ENCODE measurements at places on chromosomes 7 and 10.

GRCh38 chr7:33636359-33636758, 269.0 kb upstream of the BMPER start:
- DNase-seq, result no peak

GRCh38 chr10:113027574-113028455, 77.8 kb downstream of the TCF7L2 start:
- no peak for DNase-seq

- DNase-seq, result no peak
Observed at GRCh38 chr10:18687706-18688105, 28.5 kb downstream of the ARL5B start.

- DNase-seq, result no peak
Observed at GRCh38 chr10:49335364-49335972, 36.5 kb downstream of the C10orf71 start.

GRCh38 chr7:95776561-95777185, 4.3 kb downstream of the DYNC1I1 start:
- DNase-seq, result no peak

GRCh38 chr7:99498546-99498944, 1.5 kb downstream of the ZNF394 start:
- no peak for DNase-seq

DNA sequence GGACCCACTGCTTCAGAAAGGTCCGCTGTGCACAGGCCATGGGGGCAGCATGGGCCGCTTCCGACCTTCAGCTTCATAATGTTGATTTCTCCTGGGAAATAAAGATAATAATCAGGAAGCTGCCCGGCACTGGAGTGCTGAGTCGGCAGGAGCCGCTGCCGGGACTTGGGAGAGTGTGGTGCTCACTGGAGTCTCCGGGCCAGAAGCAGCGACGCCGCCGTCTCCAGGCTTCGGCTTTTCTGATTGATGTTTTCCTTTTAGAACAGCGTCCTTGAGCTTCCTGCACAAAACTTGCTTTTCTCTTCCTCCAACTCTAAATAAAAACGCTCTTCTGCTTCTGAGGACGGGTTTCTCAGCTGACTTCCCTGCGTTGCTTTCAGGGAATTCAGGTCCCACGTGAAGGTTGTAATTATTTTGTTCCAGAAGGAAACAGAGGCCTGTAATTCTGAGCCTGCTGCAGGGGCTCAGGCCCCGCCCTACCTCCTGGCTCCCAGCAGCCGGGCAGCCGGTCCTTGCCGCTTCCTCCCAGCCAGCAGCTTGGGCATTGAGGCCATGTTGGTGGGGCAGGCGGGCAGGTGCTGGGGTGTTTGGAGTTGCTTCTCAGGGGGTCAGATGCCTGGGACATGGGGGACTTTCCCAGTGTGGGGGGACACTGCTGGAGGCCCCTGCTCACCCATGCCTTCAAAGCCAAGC, 14.7 kb downstream of the PWWP2B start:
- DNase-seq, result no peak

DNA sequence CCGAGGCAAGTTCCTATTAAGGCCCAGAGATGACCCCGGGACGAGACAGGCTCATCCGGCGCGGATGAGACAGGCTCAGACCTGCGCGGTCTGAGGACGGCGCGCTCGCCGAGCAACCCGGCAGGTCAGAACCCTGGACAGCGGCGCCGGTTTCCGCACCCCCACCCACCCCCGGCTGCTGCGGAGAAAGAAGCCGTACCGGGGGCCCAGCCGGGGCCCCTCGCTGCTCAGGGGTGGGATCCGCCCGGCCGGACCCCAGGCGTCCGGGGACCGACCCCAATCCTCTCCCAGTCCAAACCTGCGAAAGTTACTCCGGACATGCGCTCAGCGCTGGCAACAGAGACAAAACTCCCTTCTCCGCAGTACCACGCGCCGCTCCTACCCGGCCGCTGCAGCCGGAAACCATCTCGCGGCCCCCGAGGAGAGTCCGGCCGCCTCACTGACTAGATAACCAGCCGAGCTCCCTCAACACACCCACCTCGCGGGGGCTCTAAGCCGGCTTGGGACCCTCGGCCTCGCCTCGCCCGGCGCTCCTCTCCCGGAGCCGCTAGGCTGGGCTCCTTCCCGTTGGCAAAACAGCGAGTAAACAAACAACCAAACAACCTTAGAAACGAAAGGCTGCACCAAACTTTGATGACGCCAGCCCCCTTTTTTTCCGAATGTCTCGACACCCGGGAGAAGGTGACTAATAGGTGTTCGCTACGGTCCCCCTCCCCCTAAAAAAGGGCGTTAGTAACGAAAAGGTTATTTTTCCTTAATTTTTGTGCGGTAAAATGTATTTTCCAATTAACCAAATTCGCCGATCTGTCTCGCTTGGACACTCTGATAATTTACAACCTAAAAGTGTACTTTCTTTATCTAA, 2.3 kb upstream of the DRGX start:
- no peak for DNase-seq

DNA sequence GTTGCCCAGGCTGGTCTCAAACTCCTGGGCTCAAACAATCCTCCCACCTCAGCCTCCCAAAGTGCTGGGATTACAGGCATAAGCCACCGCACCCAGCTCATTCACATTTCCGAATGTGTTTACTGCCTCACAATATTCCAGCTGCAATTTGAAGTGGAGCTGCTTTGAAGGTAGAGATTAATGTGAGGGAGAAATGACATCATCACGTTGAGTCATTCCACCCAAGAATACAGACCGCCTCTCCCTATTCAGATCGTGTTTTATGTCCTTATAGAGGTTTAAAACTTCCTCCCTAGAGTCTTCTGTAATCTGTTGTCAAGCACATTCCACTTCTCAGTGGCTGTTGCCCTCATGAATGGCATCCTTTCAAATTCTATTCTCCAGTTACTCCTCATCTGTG, 100.4 kb upstream of the PDGFA start:
- DNase-seq, result no peak

GRCh38 chr7:95596198-95597063, at the start of gene PDK4:
Gene PDK4, minus strand, starts transcription at chr7:95596516. Its CDS starts 223 bp downstream, at chr7:95596293.
- DNase-seq, result no peak

GRCh38 chr7:101686030-101686429, 56.9 kb upstream of the MYL10 start:
- DNase-seq, result no peak

- DNase-seq, result no peak
Observed at GRCh38 chr10:3932597-3933375, 147.8 kb upstream of the KLF6 start.

- DNase-seq, result no peak
Observed at GRCh38 chr10:105121743-105122142, 480.7 kb downstream of the SORCS3 start.

DNA sequence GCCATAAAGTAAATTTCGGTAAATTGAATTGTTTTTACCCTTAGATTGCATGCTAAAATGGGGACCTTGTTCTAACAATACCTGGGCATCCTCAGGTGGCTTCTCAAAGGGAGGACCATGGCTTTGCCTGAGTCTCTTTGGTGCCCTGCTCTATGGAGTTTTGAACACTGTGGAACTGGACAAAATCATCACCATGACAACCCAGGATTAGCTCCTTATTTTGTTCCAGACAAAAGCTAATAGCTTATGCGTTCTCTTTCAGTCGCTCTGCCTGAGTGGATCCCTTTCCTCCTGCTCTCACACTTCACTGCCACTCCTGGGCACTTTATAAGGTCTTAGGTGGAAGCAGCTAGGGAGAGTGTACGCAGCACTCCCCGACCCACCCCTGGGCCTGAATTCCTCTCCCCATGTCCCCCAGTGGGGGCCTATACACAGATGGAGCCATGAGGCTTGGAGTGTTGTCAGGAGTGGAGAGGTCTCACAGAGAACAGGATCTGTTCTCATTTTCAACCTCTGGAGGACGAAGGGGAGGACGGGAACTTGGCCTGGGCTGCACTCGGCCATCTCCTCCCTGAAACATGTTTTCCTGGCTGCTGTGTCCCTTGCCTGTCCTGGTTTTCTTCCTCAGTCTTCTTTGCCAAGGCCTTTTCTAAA, 19.0 kb downstream of the ADCYAP1R1 start:
- DNase-seq, result no peak

GRCh38 chr10:124911124-124912067, 30.5 kb upstream of the ZRANB1 start:
- DNase-seq, result no peak

- no peak for DNase-seq
Observed at GRCh38 chr7:157422279-157422678, 85.5 kb downstream of the DNAJB6 start.

GRCh38 chr10:69696073-69696731, 66.2 kb downstream of the FAM241B start:
- no peak for DNase-seq

DNA sequence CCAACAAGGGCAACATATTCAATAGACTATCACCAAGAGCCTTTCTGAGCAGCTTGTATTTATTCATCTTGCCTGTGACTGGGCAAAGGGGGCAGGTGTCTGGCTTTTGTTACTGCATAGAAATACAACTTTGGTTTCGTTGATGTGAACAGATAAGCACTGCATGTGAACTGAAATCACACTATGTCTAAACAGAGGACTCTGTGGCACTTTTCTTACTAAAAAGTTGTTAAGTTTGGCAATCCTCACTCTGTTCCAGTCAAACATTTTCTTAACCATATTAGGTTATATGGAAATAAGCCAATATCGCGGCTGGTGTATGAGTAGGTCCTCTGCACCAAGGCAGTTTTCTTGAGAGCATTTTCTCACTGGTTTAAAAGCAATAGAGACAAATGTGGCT, 48.5 kb downstream of the CALD1 start:
- DNase-seq, result no peak

GRCh38 chr7:76071316-76072242, 23.7 kb downstream of the MDH2 start:
- no peak for DNase-seq

DNA sequence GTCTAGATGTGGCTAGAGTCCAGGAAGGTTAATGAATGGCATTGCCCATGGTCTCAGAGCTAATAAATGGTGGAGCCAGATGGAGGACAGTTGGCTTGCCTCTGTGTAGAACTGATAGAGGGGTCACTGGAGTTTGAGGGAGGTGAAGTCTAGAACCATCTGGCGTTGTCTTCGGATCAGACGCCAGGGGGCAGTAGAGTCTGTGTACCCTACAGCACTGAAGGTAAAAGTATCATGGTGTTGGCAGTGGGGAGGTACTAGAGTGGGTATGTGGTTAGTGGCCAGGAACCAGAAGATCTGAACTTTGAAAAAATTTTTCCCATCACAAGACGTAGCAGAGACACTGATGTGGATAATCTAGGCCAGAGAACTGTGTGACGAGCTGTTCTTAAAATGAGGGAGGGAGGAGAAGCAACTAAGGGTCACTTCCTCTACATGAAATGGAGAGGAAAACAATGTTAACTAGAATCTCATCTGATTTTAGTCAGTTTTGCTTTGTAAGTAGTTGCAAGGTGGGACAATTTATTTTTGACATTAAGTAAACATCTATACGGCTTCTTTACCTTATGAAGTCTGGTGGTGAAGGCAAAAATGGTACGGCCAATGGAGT, 227.9 kb upstream of the PRSS58 start:
- no peak for DNase-seq

GRCh38 chr10:33125522-33126517, 167.8 kb upstream of the ITGB1 start:
- DNase-seq, result no peak

DNA sequence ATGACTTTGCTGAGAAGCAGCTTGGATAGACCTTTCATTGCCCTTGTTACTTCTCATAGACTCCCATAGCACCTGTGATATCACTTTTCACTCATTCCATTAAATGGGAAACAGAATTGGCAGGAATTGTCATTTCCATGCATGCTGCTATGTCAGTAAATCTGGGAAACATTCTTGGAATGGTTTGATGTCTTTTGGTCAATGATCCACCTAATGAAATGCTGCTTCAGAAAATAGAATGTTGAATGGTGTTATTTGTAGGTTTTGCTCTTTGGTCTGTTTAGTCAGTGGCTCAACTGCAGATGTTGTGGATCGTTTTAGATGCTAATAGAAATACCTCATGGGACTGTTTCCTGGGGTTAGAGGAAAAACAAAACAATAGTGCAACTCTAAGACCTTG, 127.8 kb downstream of the PLPP4 start:
- DNase-seq, result no peak

DNA sequence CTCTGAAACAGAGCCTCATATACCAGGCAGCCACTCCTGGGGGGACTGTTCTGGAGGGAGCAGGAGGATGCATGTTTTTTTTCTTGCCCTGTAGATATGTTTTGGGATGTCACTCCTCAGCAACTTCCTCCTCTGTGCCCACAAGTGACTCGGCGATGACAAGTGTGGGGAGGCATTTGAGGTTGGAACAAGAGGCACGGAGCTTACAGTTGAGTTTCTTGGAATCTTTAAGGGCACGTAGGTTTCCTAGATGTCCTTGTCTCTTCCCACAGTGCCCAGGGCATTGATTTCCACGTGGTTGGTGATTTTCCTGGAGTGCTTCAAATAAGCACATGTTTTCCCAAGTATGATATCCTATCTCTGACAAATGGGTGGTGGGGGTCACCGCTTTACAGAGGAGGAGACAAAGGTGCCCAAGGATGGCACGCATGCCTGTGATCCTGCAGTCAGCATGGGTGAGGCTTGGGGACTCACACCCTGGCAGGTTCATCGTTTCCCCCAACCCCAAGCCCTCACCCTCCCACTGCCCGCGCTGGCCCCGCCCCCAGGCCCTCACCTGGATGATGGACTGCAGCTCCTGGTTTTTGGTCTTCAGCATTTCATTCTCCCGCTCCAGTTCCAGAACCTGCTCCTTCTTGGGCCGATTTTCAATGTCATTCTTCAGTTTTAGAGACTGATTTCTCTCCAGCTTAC, 95.2 kb upstream of the GNA12 start:
- no peak for DNase-seq

- no peak for DNase-seq
Observed at GRCh38 chr10:74927701-74928100, 101.3 kb downstream of the KAT6B start.

GRCh38 chr7:29556405-29557195, 7.0 kb upstream of the PRR15 start:
- no peak for DNase-seq

DNA sequence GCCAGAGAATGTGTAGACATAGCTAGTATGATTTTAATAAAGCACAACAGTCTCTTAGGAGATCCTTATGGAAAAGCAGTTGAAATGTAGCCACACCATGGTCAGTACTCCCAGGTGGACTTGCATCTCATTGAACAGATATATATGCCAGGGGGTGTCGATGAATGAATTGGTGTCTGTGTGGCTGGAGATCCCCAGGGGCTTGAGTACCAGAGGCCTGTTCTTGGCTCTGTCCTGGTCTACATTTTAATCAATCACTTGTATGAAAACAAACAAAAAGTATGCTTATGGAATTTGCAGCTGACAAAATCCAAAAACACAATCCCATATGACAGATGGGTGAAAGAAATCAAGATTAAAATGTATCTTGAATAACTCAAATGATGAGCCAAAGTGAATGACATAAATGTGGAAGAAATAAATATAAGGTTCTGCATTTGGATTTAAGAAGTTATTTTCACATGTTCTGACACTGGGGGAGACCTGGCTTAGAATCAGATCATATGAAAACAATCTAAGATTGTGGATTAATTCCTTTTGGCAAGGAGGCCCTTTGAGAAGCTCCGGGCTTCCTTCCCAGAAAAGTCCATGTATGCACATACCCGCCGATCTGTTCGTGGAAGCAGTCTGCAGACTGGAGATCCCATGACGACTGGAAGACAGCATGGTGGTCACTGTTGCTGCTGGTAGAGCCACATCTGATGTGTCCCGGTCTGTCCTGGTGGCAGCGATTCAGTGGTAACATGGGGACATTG, 15.6 kb downstream of the CLEC2L start:
- DNase-seq, result no peak

GRCh38 chr10:109883859-109884771, 39.2 kb downstream of the XPNPEP1 start:
- DNase-seq, result peak; percentile 4

- DNase-seq, result no peak
Observed at GRCh38 chr10:85946713-85947326, 419.8 kb downstream of the GRID1 start.

- DNase-seq, result peak; percentile 53
Observed at GRCh38 chr10:103548581-103549348, 55.3 kb downstream of the NEURL1 start.

All from NCI-H2081 treated with DMSO at 0.1 percent for 48 hours (cell line).